ENCODE measurements at places on chromosomes 7 and 10.

- DNase-seq = peak; percentile 22
Observed at GRCh38 chr10:71888623-71889387, 37.8 kb upstream of the PSAP start.

GRCh38 chr10:107894516-107894915 is 730.0 kb upstream of the SORCS1 start:
- DNase-seq = no peak

DNA sequence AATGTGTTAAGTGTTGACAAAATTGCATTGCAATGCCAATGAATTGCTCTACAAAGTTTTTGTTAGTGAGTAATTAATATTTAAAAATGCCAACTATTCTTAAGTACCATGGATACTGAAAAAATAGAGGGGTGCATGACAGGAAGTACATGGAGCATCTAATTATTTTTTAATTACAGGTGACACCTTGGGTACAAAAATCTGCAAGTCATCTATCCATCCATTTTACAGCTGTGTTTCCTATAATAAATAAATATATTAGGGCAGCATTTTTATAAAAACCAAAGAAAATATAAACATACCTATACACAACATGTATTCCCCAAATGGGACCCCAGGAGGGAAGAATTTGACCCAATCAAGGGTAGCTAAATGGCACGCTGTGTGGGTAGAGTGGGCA is 304.6 kb downstream of the XPNPEP1 start:
- no peak for DNase-seq

- DNase-seq = no peak
Observed at GRCh38 chr7:106031300-106032035, 68.4 kb downstream of the CDHR3 start.

DNA sequence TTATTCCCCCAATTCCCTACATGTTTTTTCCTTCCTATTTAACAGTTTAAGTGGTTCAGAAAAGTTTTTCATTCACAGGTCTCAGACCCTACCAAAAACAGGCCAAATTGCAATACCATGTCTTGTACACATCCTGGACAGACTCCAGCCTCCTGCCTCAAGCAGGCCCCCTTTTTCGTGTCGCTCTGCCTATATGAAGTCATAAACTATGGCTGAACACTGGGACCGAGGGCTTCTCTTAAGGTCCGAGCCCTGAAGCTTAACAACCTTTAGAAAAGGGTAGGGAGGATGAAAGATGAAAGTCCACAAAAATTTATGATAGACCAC is 1.4 kb downstream of the FBXW4 start:
- peak; percentile 44 for DNase-seq

- DNase-seq = no peak
Observed at GRCh38 chr10:31836569-31837406, 91.8 kb downstream of the ARHGAP12 start.

- DNase-seq = no peak
Observed at GRCh38 chr10:112835944-112836451, 114.0 kb upstream of the TCF7L2 start.

DNA sequence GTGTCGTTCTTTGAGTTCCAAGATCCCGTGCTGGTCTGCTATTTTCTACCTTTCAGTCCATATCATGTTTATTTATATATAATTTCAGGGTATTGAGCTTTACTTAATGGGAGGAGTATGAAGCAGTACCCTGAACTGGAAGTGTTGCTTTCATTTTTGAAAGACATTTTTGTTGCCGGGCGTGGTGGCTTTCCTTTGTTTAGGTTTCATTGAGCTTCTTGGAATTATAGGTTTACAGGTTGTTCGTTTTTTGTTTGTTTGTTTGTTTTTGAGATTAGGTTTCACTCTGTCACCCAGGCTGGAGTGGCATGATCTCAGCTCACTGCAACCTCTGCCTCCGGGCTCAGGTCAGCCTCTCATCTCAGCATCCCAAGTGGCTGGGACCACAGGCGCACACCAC is 7.4 kb downstream of the ZNF487 start:
- no peak for DNase-seq

GRCh38 chr10:129891806-129892205 is 72.3 kb downstream of the EBF3 start:
- no peak for DNase-seq

DNA sequence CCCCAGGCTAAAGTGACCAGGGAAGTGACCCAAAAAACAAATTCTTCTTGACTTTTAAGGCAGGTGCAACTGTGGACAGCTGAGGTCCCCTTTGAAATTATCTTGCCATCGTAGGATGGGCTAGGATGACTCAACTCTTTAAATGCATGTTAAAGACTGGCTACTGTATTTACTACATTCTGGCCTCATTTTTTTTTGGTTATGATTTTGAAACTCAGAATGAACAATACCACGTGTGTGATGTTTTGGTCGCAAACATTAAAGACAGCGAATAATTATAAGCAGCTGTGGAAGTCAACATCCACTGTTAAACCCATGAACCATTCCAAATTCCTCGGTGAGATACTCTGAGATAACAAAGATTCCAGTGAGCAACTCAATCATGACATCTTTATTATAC is 1.2 kb upstream of the SLC13A4 start:
- no peak for DNase-seq

GRCh38 chr7:71761336-71761735 is 629.4 kb downstream of the GALNT17 start:
- DNase-seq = no peak

- no peak for DNase-seq
Observed at GRCh38 chr7:92340016-92340415, 94.2 kb downstream of the ANKIB1 start.

DNA sequence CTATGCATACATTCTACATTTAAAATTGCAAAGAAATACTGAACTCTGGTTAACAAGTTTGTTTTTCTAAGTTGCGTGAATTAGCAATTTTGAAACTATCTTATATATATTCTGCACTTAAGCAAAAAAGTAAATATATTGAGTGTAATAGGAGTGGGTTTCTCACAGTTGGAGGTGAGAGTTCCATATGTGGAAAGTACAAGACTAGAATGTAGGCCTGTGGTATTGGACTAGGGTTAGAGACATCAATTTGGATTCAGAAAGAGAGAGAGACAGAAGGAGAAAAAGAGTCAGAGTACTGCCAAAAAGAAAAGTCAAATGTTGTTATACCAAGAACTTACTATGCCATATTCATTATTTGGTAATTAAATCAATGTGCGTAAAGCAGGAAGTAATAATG is 47.3 kb upstream of the ITGB8 start:
- DNase-seq = no peak

DNA sequence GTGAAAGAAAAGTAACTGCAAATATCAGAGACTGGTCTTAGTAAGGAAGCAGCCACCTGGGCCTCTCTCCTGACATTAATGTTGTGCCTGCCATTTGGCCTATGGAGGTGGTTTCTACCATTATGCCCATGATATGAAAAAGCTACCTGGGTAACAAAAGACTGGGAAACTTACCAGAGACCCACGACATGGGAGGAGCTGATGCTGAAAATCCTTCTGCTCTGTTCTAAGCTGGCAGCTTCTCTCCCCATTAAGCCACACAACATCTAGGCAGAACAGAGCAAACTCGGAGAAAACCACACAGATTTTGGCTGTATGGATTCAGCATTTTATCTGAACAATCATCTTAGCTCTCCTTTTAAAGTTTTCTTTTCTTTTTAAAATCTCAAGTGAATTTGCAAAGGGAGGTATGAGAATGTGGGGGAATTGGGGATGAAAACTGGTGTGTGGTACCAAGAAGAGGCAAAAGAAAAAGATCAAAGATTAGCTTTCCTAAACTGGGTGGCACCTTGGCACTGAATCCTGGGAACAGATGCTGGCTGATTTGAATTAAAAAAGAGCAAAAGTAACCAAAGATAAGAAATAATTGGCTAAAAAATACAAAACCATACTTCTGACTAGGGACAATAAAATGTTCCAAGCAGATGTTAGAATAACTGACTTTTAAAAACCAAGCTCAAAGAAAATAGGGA is 128.6 kb upstream of the ANKRD1 start:
- no peak for DNase-seq

- no peak for DNase-seq
Observed at GRCh38 chr10:18229826-18230225, 89.6 kb downstream of the CACNB2 start.

DNA sequence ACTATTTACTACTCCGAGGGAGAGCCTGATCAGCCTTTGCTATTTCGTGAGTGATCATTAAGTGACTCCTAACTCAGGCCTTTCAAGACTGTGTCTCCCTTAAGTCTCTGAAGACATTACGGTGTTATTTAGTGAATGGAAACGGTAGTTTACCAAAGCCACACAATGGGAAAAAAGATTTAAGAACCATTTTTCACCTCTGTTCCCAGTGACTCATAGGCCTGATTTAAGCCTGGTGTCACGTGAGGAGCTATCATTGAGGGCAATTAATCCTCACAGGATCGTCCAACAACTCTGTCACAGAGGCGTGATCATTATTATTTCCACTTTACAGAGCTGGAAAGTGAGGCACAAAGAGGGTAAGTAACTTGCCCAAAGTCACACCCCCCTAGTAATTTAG is 20.3 kb downstream of the C10orf90 start:
- DNase-seq = no peak

GRCh38 chr10:3485057-3485686 is 299.8 kb downstream of the KLF6 start:
- no peak for DNase-seq

- DNase-seq = no peak
Observed at GRCh38 chr10:49153971-49154370, 20.1 kb upstream of the FAM170B start.

All from hematopoietic multipotent progenitor cell treated with erythropoietin and hydrocortisone succinate and interleukin-3 and kit ligand, for 15 days (in vitro differentiated cells).